Peyer's patch (tissue), 4 donors: ENCODE measurements at places on chromosomes 2 and 18.

- peak; percentile 73 for DNase-seq
Observed at GRCh38 chr2:191245869-191246531, 796 bp downstream of the MYO1B start.

- no peak for DNase-seq
Observed at GRCh38 chr18:57687970-57688369, 66.3 kb upstream of the NARS1 start.

DNA sequence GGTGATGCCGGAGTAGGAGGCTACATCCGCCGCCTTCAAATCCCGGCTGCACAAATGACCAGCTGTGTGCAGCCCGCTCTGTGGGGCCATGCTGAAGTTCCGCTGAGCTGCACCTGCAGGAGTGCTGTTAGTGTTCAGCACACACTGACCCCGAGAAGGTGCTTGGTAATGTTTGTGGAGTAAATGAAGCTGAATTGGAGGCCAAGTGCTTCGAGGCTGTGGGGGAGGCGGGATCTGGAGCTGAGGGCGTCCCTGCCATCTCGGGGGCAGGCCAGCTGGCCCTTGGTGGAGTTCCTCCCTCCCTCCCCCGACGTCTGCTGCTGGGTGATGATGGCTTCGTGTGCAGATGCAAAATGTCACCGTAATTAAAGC is 23.2 kb downstream of the KCNF1 start:
- no peak for DNase-seq

GRCh38 chr2:138948070-138948539 is 167.9 kb upstream of the NXPH2 start:
- DNase-seq: no peak

GRCh38 chr2:232236200-232236599 is 142.4 kb upstream of the ALPP start:
- no peak for DNase-seq

GRCh38 chr18:61199171-61199848 is 133.9 kb upstream of the CDH20 start:
- DNase-seq: no peak

DNA sequence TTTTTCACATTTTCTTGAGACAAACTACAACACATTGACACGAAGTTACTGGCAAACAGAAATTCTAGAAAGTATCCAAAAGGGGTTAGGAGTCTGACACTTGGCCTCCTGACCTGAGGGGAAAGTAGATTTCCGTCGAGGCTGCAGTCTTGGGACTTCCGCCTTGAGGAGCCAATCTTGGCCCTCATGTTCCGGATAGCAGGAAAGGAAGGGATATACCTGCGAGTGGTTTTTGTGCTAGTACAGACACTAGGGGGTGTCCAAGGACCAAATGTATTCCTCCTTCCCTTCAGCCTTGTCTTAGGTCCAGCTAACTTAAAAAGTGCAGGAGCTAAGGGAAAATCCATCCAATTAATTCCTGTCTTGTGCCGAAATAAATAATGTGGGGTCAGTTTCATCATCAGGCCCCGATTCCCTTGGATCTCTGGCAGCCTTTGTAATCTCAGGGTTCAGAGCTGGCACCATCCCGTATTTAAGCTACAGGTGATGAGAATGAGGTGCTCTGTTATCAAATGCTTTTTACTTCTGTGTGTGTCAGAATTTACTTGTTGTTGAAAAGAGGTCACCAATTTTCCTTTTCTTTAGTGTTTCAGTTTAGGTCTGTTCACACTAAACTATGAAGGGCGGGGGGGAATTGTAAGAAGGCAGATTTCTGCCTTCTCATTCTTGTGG is 330.2 kb upstream of the FANCL start:
- DNase-seq: no peak
